ENCODE measurements at places on chromosomes 1 and 21.

GRCh38 chr1:211331011-211331709 lies 4.5 kb downstream of the TRAF5 start:
- DNase-seq: no peak

- no peak for DNase-seq
Measured at GRCh38 chr1:178510155-178510554, 2.8 kb upstream of the TEX35 start.

- DNase-seq: peak; percentile 23
Measured at GRCh38 chr1:197928849-197929336, 11.7 kb downstream of the LHX9 start.

GRCh38 chr1:17829579-17829978 lies 74.4 kb downstream of the ACTL8 start:
- DNase-seq: no peak

DNA sequence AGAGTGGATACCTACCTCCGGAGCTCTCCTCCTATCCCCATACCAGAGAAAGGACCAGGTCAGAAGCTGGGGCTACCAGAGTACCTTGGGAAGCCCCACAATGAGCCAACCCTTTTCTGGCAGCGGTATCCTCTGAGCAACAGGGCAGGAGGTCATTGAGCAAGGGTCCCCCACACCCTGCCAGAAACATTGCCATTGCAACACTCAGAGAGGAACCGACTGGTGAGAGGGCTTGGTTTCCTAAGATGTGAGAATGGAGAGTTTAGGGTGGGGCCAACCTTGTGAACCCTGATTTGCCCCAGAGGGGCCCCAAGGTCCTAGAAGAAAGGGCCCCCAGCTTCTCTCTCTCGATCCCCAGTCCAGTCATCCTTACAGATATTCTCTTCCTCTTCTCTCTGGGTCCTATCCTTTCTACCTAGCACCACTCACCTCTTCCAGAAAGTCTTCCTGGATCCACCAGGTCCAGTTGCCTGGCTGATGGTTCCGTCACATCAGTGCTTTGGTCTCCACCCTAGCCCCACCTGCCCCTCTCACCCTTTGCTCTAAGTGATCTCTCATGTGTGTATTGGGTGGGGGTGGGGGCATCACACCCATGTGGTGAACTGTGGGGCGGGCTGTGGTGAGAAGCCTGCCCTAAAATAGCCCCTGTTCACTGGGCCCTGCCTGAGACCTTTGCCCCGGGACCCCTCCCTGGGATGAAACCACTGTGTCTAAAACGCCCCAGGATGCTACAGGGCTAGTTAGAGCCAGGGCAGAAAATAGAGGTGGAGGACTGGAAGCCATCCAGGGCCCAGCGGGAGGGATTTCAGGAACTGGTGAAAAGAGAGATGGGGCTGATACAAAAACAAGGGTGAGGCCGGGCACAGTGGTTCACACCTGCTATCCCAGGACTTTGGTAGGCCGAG lies 8.7 kb downstream of the FGR start:
- no peak for DNase-seq

DNA sequence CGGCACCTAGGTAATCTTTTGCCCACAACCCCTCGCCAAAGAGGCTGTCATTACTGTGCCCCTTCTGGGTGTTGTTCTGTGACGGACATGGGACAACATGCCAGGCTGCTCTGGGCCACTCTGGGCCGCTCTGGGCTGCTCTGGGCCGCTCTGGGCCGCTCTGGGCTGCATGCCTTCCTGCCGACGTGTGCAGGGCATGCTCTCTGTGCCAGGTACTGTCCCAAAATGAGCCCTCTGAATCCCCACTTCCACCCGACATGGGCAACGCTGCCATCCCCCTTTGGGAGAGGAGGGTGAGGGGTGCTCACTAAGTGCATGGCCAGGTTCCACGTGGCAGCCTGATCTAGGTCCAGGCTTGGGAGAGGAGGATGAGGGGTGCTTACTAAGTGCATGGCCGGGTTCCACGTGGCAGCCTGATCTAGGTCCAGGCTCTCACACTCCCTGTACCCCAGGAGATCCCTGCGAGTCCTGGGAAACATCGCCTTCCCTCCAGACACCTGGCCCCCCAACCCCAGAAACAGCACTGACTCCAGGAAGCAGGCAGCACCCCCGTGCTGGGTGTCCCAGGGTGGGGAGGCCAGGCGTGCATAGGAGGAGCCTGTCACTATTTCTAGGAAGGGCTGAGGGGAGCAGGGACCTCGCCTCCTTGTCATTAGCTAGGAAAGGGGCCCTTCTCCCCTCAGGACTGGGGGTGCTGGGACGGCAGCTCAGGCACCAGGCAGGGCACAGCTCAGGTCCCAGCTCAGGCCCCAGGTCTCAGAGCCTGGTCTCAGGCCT lies 16.5 kb downstream of the TTC34 start:
- no peak for DNase-seq

- no peak for DNase-seq
Measured at GRCh38 chr1:205205055-205205454, 6.4 kb downstream of the DSTYK start.

- no peak for DNase-seq
Measured at GRCh38 chr1:192812420-192813209, 3.8 kb downstream of the RGS2 start.
